ENCODE measurements at places on chromosomes 3 and 15.

DNA sequence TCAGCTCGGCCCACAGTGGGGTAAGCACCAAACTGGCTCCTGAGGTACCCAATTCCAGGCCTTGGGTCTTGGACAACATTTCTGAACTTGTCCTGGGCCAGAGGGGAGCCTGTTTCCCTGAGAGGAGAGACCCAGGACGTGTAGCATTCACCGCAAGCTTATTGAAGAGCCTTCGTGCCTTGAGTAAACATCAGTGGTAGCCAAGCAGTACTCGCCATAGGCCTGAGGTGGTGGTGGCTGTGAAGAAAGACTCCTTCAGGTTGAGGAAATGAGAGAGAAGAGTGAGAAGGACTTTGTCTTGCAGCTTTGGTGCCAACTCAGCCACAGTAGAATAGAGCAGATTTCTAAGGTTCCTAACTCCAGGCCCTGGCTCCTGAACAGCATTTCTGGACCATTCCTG is 50.2 kb downstream of the NUDT16 start:
- DNase-seq = no peak

GRCh38 chr15:50163719-50164410 is 18.1 kb upstream of the SLC27A2 start:
- no peak for DNase-seq

GRCh38 chr3:171648069-171648468 is 162.2 kb downstream of the PLD1 start:
- no peak for DNase-seq

GRCh38 chr3:58965865-58966264 is 84.0 kb downstream of the CFAP20DC start:
- no peak for DNase-seq

GRCh38 chr3:128988286-128988685 is 5.6 kb downstream of the CFAP92 start:
- no peak for DNase-seq

DNA sequence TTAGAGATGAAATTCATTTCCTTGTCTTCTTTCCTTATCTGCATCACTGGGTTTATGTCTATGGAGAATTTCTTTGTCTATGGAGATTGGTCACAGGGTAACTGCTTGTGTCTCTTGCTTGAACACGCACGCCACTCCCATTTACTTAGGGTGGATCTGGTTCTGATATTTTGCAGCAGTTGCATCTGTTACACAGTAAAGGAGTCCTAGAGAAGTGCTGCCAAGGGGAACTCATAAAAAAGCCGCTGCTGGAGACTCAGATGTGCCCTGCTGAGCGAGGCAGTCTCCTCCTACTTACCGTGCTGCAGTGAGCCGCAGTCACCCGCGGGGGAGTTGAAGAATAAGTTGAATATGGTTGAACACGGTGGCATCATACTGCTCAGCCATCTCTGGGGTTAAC is 105.2 kb upstream of the KLHL25 start:
- peak; percentile 11 for DNase-seq

DNA sequence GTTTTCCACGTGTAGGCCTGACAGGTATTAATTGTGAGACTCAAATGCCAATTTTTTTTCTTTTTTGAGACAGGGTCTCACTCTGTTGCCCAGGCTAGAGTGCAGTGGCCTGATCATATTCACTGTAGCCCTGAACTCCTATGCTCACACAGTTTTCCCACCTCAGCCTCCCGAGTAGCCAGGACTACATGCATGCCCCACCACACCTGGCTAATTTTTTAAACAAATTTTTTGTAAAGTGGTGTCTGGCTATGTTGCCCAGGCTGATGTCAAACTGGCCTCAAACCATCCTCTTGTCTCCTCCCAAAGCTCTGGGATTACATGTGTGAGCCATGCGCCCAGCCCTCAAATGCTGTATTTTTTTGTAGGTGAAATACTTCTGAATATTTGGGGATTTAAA is 14.0 kb downstream of the SLC25A36 start:
- no peak for DNase-seq

DNA sequence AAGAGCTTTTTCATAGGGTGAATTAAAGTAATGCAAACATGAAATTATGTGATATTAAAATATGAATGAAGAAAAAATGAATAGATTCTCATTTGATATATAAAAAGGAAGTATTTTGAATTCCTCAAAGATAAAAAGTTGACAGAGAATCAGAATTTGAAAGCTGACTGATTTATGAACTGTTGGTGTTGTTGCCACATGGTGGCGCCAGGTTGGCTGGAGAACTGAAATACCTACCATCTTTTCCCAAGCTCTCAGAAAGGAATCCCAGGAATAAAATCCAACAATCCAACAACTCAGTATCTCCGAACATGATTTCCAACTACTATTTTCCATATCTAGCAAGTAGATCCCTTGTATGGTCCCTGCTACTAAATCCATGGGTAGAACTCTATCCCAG is 3.1 kb downstream of the MYRIP start:
- DNase-seq = no peak

DNA sequence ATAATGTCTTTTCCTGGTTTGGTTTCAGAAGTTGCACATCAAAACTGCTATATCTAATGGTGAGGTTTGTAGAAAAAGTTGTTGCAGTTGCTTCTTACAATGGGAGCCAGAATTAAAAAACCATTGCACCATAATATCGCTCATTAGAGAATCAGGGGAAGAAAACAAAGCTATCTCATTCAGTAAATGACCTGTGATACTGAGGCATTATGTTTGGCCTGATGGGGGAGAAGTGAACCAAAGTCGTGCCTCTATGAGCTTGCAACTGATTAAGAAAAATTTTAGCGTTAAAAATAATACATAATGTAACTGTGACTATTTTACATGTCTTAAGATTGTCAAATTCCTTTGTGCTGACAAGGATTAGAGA is 60.2 kb upstream of the ARHGEF26 start:
- DNase-seq = no peak

DNA sequence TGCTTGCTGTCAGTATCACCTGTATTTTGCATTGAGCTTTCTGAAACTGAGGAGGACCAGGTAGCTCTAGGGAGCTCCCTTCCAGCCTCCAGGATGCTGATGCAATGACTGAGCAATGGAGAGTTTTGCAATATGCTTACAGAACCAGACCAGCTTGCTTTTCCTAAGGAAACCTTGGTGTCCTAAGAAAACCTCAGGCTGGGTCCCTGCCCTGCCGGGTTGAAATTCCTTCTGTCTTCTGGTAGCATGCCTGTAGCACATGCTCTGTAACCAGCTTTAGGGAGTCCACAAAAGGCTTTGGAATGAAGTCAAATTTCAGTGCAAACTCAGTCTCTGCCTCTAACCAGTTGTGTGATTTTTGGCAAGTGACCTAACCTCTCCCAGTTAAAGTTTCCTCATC is 65.8 kb upstream of the GSK3B start:
- DNase-seq = no peak

DNA sequence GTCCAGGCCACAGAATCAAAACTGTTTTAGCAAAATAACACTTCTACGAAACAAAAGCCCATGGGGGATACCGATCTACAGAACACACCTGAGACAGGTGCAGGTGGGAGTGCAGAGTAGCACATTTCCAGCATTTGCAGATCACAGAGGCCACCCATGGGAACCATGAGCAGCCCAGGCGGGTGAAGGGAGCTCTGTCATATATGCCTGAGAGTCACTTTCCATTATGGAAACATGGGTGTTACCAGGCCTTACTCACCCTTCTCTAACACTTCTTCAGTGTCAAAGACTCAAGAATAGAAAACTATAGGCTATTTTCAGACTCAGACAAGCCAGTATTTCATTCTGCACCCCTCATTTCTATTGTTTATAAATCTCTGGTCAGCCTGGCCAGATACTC is 3.5 kb downstream of the PLA1A start:
- DNase-seq = no peak

DNA sequence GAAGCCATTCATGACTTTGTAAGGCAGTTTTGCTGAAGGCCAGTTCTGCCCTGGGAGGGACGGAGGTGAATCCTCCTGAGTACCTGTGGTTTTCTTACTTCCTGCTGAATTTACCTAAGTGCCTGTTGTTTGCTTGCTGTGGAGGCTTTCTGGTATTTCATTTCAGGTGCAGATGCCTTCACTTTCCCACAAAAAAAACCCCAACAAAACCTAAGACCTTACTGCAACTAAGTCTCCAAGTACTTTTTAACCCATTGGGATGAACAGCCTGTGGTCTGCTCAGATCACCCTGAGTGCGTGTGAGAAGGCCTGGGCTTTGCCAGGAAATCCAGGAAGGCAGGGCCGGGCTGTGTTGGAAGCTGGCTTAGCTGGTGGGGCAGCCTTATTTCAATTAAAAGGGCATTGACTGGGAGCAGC is 65.3 kb downstream of the IGF1R start:
- DNase-seq = no peak

DNA sequence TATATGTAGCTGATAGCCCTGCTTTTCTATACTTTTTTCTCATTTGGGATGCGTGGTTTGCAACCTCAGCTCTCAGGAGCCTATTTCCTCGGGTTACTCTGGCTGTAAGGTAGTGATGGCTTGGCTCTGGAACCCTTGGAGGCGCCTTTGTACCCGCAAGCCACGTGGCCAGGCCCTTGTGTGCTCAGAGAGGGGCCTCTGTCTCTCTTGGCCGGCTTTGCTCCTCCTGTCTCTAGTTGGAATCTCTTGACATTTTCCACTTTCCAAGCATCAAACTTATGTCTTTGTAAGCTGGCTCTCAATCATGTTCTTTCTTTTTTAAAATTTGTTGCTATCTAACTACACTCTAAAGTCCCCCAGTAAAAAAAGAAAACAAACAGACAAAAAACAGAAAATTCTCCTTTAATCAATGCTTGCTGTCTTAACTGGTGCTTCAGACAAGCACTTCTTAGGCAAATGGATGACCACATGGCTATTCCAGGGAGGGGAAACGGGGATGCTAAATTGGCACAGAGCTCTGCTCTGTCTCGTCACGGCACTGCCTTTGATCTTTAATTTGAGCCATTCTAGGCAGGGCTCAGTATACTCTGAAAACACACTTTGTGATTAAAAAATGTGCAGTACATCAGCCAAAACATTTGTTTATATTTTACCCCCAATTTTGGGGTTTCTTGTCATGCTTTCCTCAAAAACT is 180.4 kb upstream of the NR2E3 start:
- no peak for DNase-seq

- DNase-seq = no peak
Measured at GRCh38 chr15:78069462-78070029, 8.0 kb downstream of the TBC1D2B start.

GRCh38 chr15:74809956-74810355 is 2.7 kb upstream of the LMAN1L start:
- no peak for DNase-seq

GRCh38 chr3:25527336-25527735 is 99.3 kb downstream of the RARB start:
- no peak for DNase-seq

GRCh38 chr15:92059036-92059970 is 205.8 kb downstream of the SLCO3A1 start:
- no peak for DNase-seq

- DNase-seq = no peak
Measured at GRCh38 chr3:32037932-32038267, 56.4 kb downstream of the ZNF860 start.

- DNase-seq = no peak
Measured at GRCh38 chr3:43256714-43257461, 29.5 kb upstream of the SNRK start.

GRCh38 chr3:36631549-36631948 is 132.8 kb downstream of the DCLK3 start:
- no peak for DNase-seq

DNA sequence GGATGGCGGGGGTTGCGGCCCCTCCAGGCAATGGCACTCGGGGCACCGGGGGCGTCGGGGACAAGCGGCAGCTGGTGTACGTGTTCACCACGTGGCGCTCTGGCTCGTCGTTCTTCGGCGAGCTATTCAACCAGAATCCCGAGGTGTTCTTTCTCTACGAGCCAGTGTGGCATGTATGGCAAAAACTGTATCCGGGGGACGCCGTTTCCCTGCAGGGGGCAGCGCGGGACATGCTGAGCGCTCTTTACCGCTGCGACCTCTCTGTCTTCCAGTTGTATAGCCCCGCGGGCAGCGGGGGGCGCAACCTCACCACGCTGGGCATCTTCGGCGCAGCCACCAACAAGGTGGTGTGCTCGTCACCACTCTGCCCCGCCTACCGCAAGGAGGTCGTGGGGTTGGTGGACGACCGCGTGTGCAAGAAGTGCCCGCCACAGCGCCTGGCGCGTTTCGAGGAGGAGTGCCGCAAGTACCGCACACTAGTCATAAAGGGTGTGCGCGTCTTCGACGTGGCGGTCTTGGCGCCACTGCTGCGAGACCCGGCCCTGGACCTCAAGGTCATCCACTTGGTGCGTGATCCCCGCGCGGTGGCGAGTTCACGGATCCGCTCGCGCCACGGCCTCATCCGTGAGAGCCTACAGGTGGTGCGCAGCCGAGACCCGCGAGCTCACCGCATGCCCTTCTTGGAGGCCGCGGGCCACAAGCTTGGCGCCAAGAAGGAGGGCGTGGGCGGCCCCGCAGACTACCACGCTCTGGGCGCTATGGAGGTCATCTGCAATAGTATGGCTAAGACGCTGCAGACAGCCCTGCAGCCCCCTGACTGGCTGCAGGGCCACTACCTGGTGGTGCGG is 1.9 kb downstream of the CHST2 start:
- DNase-seq = peak; percentile 64

DNA sequence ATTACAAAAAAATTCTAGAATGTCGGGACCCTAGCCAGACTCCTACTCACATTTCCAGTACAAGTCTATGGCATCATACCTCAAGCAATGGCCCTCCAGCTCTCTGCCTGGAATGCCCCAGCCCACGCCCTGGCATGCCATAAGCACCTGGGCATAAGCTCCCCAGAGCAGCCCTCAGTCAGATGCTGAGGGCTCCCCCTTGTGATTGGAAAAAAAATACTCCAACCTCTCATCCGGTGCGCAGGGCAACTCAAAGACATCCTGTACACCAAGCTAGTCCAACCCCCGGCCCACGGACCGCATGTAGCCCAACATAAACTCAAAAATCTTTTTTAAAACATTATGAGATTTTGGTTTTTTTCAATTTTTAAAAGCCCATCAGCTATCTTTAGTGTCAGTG is 115.4 kb downstream of the NEK10 start:
- peak; percentile 19 for DNase-seq

DNA sequence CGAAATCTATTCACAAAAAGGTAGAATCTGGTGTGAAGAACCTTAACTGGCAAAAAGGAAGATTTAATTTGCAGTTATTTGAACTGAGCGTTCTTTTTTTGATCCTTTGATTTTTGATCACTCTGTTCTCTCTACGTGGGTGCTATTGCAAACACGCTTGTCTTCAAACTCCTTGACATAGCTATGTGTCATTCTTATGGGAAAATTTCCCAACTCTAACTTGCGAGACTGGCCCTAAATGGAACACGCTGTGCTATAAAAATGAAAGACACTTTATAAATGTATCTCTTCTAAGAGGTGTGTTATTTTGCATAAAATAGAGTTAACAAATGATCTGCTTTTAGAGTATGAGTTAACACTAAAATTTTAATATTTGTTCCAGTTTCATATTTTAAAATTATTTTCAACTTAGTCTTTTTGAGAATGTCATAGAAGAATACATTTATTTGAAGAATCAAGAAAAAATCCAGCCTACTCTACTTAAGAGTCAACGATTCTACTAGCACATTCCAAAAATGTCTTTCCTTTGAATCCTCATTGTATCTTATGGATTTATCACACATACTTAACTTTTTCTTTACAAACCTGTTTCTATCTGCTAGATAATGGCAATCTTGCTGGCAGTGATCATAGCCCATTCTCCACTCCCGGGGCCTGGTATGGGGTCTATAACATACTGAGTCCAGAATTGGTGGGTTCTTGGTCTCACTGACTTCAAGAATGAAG is 610.0 kb upstream of the TBL1XR1 start:
- no peak for DNase-seq

Data from nephron progenitor cell (in vitro differentiated cells).